ENCODE measurements at places on chromosomes 6 and 20.

DNA sequence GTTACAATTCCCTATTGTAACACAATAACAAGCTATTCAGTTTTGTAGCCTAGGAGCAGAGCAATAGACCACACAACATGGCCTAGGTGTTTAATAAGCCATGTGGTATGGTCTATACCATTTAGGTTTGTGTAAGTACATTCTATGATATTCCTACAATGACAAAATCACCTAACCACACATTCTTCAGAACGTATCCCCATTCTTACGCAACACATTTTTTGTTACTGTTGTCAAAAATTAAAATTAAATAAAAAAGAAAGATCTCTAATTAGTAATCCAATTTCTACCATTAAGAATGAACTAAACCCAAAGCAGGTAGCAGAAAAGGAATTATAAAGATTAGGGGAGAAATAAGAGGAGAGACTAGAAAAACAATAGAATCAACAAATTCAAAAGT, 44.0 kb downstream of the RANBP9 start:
- no peak for DNase-seq

DNA sequence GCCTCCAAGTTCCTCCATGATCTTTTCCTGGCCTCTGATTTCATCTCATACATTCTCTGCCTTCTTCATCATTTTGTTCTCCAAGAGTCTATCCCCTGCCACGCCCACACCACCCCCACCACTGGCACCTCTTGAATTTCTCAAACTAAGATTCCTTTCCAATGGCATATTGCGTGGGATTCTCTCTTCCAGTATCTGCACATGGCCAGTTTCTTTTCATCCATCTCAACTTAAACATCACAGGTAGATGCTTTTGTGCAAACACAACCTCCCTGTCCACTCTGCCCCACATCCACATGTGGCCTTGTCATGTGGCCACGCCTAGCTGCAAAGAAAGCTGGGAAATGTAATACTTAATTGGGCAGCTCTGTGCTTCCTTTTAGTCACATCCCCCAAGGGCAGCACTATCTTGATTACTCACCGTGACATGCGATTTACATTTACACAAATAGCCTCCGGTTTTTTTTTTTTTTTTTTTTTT, 33.4 kb upstream of the ZMYND8 start:
- no peak for DNase-seq

- DNase-seq, result no peak
These were observed 259.8 kb downstream of the PHACTR1 start for GRCh38 chr6:12976366-12976765.

- DNase-seq, result peak; percentile 12
These were observed 216.7 kb downstream of the ZDHHC14 start for GRCh38 chr6:157597461-157598312.

DNA sequence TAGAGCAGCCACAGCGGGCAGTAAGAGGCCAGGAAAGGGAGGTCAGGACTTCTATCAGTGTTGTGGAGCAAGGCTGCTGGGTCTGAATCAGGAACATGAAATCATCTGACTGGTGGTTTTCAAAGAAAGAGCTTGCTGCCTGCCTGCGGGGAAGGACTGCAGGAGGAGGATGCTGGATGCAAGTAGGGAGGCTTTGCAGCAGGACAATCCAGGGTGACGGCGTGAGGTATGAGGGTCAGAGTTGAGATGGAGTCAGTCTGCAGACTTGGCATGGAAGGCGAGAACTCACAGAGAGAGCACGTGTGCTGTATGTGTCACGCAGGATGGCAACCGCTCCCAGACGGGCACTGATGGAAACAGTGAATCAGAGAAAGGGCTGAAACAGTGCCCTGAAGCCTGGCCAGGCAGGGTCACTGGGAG, 59.2 kb upstream of the CD93 start:
- DNase-seq, result no peak

DNA sequence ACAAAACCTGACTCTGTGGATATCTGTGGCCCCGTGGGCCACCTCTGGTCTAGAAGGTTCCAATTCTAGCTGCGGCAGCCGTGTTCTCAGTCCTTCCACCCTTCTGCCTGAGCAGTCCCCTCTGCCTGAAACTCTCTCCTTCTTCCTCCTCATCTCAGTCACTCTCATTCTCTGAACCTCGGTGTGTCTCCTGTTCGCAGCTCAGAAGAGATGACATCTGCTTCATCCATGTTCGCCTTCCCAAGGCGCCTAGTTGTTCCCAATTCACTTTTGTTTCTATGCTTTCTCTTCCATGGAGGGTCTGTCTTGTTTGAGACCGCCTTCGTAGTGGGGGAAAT, 95.5 kb downstream of the CEBPB start:
- no peak for DNase-seq

DNA sequence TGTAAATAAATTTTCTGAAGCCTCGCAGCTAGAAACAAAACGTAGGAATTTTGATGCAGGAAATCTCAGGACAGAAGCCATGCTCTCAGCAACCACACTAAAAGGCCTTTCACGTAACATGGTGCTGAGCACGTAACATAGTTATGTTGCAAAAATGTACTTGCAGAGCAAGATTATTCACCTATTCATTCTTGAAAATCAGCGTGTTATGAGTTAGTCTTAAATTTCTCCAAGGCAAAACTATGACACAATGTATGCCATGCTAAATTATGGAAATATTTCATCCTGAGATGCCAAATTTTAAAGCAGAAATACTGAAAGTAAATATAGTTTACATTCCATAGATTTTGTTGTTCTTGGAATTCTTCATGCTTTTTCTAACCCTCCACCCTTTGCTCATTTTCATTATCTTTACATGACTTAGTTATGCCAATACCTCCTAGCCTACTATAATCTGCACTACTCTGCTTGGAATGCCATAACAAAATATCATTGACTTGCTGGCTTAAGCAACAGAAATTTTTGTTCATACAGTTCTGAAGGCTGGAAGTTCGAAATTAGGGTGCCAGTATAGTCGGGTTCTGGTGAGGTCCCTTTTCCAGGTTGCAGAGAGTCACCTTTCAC, 179.8 kb upstream of the BMP5 start:
- DNase-seq, result no peak

DNA sequence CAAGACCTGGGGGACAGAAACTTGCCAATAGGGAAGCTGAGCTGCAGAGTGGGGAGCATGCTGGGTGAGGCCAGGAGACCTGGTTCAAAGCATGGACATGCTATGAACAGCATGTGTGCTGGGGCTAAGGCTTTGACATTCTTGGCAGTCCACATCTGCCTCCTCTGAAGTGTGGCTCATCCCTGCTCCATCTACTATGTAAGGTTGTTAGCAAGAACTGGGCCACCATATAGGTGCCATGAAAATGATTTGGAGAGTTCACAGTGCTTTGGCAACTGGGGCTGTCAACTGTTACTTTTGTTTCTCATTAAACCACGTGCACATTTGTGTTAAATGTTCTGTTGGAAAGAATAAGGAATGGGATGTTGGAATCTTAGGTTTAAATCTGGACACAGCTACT, 311.1 kb downstream of the CDC5L start:
- DNase-seq, result no peak

DNA sequence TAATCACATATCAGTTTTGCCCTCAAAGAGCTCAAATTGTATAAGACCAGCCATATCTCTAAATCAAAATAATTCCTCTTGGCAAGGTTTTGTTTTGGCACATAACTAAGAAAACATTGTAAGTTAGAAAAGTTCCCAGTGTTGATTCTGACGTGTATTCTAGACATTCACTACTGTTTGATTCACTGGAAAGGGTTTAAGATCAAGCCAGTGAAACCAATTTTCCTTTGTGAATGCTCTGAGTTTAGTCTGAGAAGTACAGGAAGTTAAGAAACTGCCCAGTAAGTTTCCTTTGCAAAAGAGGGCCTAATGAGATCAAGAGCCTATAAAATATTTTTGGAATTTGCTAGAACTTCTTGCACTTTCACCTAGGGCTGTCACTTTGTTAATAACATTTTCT, 143.0 kb downstream of the FNDC1 start:
- no peak for DNase-seq

DNA sequence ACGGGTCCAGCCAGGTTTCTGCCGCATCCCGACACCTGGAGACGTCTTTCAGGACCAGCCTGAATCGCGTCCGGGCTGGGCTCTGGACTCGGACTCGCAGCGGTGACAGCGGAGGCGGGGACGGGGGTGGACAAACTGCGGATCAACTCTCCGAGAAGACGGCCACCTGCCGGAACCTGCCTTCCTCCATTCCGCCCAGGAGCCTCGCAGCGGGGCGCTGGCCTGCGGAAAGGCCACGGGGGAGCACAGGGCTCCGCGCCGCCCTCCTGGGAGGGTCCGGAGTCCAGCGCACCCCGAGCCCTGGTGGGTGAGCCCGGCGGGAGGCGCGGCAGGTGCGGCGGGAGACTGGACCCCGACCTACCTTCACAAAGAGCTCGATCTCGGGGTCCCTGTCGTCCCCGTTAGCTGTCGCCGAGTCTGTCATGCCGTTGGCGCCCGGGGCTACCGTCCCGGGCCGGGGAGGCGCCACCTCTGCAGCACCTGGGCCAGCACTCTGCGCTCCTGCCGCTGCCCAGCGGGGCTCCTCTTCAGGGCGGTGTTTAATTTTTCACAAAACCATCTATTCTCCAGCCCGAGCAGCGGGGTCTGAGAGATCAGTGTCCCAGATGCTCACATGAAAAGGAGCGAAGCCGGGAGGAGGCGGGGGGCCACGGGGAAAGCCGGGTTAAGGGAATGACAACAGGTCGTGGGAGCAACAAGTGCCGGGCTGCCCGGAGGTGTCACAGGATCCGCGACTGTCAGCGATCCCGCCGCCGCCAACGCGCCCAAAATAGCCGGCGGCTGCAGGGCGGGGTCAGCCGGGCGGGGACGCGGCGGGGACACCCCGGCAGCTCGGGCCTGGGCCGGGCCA, at the start of gene CLIC5:
TSS of gene CLIC5 (minus strand) at position 742 of the 850 bp plus-strand sequence. CDS start at position 424, 318 bp downstream.
- DNase-seq, result no peak

DNA sequence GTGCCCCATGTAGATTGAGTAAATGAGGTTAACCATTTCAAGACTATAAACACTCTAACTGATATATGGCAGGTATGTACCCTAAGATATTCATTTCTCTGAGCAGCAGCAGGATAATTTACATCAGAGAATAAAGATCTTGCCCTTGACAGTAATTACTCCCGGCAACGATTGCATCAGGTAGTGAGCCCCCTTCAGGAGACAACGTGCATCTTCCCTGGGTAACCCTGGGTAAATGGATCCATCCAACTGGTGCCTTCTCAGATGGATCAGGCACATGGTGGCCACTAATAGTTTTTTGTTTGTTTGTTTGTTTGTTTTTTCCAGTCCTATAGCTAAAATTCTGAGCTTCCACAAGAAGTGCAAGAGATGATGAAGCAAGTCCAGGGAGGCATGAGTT, 469.4 kb upstream of the SLC35B3 start:
- no peak for DNase-seq

DNA sequence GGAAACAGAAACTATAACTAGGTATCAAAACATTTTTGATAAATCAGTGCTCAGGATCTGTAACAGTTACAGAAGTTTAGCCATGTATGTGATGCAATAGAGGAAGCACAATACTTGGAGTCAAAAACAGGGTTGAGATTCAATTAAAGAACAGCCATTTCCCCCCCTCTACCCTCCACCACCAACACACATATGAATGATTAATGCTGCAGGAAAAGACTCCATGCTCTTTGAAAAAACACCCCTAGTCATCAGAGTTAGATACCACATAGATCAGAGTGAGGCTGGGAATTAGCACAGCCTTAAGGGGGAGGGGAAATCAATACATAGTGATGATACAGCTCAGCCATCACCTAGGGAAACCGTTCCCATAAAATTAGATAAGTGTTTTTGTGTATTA, 108.9 kb upstream of the EMILIN3 start:
- DNase-seq, result no peak

DNA sequence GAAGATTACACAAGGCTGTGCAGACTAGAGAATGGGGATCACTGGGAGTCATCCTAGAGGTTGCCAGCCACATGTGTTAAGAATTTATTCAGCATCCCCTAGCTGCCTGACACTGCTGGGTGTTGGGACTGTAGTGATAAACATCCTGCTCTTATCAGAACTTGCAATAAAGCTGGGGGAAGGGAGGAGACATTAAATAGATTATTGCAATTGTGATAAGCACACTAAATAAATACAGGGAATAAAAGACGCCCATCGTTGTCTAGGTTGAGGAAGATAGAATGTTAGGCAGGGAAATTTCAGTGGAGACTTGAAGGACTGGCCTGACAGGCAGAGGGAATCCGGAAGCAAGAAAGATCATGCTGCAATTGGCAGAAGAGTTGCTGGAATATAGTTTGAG, 33.2 kb upstream of the TRAM2 start:
- no peak for DNase-seq

DNA sequence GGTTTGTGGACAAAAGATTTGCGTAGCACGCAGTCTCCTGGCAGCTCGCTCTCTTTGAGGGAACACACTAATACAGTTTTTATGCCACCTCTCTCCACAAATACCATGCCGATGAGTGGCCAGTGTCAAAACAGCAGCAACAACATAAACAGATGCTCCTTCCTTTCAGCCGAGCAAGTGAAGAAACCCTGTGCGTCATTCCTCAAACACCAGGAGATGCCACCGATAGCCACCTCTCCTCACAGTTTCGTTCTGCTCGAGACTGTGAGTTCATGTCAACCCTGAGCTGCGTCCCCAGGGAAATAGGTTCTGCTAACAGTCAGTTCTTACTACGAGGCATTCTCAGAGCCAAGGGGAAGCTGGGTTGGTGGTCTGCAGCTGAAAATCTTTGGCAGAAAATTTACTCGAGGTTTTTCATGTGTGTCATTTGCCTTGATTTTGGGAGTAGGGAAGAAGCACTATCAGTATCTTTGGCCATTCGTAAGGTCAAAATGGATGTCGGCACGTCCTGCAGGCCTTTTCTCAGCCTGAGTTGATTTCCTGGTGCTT, 59.9 kb downstream of the EYA2 start:
- no peak for DNase-seq

GRCh38 chr6:139829576-139829975, 455.1 kb upstream of the CITED2 start:
- no peak for DNase-seq

- DNase-seq, result no peak
These were observed 61.0 kb downstream of the CRYBG1 start for GRCh38 chr6:106421496-106421895.

DNA sequence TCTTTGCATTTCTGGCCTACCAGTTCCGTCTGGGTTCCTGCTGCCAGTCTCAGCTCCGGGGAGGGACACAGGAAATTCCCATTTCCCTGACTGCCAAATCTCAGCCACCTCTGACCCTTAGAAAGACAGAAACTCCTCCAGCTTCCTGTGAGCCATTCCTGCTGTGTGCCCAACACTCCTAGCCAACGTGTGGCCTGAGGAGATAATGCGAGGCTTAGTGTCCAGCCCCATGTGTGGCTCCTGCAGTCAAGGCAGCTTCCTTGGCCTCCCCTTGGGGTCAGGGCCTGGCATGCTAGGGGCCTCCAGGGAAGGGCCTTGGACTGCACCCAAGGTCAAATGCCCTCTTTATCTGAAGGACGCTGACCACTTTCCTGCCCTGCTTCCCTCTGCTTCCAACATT, 45.1 kb downstream of the MAFB start:
- DNase-seq, result no peak

Data from COR-L47 (cell line).